Stimulated activated CD4-positive, alpha-beta T cell treated with anti-CD3 and anti-CD28 coated beads, Interleukin-4, amount 100 ng/mL, for 1 hour (primary cell): ENCODE measurements at places on chromosomes 1 and 21.
A peak's percentile ranks its signal among the peaks of the same experiment; 100 is the strongest.

DNA sequence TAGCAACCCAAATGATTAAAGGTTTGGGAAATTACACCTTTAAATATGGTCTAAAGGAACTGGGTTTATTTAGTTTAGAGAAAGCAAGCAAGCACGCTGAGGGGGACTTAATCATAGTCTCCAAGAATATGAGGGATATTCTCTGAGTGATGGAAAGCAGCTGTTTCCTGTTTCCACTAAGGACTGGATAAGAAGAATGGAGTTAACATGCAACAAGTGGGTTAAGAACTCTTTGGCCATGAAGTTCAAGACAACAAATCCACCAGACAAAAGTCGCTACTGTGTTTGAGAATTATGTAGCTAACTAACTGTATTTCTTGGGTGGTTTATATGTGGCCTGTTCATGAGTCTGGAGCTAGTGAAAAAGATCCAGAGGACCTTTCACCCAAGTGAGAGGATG is 85.7 kb downstream of the TGFB2 start:
- DNase-seq, result no peak

DNA sequence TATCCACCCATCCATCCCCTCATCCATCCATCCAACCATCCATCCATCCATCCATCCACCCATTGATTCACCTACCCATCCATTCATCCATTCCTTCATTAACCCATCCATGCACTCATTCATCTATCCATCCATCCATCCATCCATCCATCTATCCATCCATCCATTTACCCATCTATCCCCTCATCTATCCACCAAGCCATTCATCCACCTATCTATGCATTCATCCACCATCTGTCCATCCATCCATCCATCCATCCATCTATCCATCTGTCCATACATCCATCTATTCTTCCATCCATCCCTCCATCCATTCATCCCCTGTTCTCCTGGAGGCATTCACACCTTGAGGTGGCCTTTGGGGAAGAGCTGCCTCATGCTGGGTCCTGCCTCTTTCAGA is 107.0 kb downstream of the PRDM16 start:
- no peak for DNase-seq

DNA sequence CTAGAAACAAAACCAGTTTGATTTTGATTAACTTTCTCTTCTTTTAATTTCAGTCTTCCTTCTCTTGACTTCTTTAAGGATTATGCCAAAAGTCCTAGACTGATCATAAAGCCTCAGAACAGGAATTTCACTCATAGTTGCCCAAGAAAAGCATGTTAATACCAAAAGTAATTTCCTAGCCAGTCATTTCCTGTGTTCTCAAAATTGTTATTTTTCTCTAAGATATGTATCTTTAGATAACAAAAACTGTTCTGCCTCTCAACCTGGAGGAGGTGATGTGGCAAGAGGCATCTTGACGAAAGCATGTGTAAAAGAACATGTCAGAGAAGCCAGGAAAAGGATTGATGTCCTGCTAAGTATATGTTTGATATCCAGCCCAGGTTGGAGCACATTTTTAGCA is 78.0 kb upstream of the IPO9 start:
- DNase-seq, result no peak

GRCh38 chr1:33810571-33810970 is 53.3 kb upstream of the HMGB4 start:
- DNase-seq, result no peak

DNA sequence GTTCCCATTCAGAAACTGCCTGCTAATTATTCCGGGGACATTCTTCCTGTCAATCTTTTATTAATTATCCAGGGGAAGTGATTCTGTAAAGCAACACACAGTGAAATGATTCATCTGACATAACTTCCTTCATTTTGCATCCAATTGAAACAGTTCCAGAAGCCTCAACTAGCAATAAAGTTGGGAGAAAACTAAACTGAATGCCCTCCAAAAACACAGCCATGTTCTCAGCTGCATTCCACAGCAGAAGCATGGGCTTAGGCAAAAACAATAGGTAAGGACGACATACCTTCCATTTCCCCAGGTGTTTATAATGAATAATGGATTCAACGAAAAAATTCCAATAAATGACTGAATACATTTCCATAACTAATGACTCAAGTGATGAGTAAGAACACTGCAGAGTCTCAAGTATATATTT is 36.9 kb upstream of the TARBP1 start:
- DNase-seq, result no peak

DNA sequence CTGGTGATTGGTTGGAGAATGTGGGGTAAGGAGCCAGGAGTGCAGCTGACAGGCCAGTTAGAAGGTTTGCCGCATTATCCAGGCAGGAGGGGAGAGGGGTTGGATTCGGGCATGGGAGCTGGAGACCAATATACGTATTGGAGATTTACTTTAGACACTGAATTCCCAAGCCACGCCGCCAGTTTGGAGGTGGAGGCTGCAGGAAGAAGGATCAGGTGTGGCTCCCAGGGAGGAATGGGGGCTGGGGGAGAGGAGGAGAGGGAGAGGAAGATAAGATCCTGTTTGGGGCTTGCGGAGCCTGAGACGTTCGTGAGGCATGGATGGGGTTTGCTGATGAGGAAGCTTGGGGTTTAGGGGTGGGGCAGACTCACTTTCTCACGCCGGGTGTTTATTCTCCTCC is 155.1 kb upstream of the IGSF21 start:
- no peak for DNase-seq

DNA sequence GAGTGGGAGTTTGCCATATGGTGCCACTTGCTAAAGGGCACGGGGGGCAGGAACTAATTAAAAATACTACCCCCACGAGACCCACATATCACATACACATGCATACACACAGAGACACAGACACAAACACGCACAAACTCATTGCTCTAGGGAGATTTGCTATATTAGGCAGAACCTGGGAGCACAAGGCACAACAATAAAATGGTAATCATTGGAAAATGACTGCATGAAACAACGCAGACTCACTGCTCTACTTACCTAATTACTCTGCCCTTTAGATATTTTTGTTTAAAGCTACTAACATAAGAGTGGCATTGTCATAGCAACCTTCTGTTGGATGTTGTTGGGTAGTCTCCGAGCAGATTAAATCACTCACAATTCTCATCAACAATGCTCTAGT is 20.3 kb upstream of the RGS4 start:
- DNase-seq, result no peak

DNA sequence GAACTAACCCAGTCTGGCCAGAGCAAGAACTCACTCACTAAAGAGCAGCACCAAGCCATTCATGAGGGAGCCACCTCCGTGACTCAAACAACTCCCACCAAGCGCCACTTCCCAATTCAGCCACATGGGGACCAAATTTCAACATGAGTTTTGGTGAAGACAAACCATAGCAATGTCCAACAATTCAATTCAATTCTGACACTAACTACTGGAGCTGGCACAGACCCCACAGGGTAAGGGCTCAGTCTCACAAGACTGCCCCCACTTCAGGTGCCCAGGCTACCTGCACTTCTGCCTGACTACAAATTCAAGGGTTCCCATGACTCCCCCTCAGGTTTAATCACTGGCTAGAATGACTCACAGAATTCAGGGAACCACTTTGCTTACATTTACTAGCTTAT is 48.8 kb upstream of the RAP1A start:
- peak; percentile 35 for DNase-seq

DNA sequence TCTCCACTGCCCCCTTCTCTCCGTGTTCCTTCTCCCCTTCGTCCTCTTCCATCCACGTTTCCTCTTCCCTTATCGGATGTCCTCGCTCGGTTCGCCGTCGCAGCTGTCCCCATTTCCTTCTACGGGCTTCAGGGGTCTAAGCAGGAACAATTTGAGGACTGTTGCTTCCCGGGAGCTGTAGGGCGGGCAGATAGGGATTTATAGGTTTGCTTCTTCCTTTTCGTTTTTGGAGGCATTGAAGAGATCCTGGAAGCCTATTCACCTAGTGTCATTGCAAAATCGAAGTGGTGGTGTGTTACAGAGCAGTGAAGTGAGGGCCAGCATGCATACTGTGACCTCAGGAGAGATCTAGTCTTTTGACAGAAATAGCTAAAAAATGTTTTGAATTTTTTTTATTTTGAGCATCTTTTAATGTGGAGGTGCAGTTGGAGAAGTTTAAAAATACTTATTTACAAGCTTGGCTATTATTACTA is 897 bp downstream of the ZYG11B start:
- DNase-seq, result no peak

DNA sequence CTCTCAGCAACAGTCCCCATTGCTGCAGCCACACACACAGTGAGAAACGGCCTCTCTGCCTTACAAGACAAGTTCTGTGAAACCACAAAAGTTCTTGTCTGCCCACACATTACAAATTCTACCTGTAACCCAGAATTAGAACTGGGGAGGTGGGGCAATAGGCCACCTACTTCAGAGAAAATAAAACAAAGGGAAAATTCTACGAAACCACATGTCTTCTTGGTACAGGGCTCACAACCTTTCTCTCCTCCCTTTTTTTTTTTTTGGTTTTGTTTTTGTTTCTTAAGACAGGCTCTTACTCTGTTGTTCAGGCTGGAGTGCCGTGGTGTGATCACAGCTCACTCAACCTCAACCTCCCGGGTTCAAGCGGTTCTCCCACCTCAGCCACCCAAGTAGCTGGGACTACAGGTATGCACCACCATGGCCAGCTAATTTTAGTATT is 30.2 kb downstream of the LPAR3 start:
- peak; percentile 35 for DNase-seq

GRCh38 chr21:25456672-25457071 is 150.6 kb downstream of the MRPL39 start:
- peak; percentile 50 for DNase-seq

- DNase-seq, result no peak
Observed at GRCh38 chr1:84704872-84705417, 14.7 kb upstream of the SSX2IP start.

DNA sequence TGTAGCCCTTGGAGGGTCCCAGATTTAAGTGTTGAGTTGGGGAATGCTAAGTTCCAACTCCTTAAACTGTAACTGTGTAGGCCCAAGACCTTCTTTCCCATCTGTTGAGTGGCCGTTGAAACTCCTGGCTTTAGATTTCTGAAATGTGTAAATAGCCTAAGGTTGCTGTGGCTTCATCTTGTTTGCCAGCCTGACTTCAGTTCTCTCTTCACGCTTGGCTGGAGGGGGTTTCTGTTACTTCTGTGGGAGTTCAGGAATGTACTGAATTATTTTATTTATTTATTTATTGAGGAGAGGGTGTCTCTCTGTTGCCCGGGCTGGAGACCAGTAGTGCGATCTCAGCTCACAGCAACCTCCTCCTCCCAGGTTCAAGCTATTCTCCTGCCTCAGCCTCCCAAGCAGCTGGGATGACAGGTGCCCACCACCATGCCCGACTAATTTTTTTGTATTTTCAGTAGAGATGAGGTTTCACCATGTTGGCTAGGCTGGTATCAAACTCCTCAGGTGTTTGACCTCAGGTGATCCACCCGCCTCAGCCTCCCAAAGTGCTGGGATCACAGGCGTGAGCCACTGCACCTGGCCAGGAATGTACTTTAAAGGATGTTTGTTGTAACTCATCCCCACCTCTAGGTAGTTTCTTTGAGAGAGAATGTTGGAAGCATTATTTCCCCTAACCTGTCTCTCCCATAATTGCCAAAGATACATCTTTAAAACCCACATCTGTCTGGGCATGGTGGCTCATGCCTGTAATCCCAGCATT is 5.9 kb downstream of the TTC39A start:
- no peak for DNase-seq

- no peak for DNase-seq
Observed at GRCh38 chr1:21816602-21817302, 4.7 kb downstream of the LDLRAD2 start.

DNA sequence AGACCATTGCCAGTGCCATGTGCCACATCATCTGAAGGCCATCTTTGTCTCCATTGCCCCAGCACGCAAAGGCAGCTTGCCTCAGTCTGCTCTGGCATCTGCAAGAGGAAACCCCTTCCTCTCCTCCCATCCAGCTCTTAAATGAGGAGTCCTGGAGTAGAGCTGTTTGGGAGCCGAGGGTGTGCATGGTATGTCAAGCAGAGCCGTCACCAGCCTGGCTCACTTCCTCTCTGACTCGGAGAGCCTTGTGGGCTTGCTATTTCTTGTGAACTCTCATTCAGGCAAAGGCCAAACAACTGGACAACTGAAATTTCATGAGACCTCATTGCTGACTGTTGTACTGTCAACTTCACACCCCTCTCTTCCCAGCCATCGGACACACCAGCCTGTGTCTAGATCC is 143.9 kb downstream of the SIPA1L2 start:
- no peak for DNase-seq

- peak; percentile 44 for DNase-seq
Observed at GRCh38 chr21:17775431-17776126, 43.6 kb downstream of the C21orf91 start.

- DNase-seq, result no peak
Observed at GRCh38 chr1:203304391-203304918, 864 bp upstream of the BTG2 start.

GRCh38 chr1:93753791-93754763 is 72.4 kb upstream of the BCAR3 start:
- DNase-seq, result no peak

GRCh38 chr1:67880056-67880601 is 46.9 kb upstream of the GNG12 start:
- DNase-seq, result no peak

DNA sequence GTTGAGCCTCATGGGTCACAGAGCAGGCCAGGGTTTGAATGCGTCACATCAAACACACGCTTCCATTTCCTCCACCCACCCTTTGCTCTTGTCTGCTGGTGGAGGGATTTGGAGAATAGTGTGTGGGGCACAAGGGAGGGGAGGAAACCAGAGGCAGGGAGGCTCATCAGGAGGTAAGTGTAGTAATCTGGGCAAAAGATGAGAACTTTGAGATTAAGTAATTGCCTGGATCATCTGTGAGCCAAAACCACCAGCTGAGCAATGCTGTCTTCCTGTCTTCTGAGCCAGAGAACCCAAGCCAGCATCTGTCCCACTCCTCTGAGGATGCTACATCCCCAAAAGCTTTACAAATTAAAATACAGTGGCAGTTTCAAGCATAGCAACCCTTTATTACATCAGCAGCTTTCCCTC is 45.2 kb downstream of the C8B start:
- no peak for DNase-seq

DNA sequence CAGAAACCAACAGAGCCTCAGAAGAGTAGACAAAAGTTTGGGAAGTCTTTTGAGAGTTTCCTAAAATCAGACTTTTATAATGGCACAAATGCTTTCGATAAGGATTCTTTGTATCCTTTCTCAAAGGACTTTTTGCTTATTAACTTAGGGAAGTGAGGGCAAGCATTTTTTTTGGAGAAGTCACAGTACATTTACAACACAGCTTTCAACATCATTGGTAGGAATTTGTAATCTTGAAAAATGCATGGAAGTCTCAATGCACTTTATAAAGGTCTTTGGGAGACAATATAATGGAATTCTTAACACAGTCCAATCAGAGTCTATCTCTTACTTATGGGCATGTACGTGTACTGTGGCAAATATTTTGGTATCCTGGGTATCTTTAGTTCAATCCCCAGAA is 325.8 kb upstream of the NR5A2 start:
- DNase-seq, result no peak

- no peak for DNase-seq
Observed at GRCh38 chr1:186626356-186626932, 53.8 kb downstream of the PTGS2 start.

- no peak for DNase-seq
Observed at GRCh38 chr1:66758241-66758755, 6.0 kb downstream of the DYNLT5 start.

- no peak for DNase-seq
Observed at GRCh38 chr1:96292141-96292540, 429.4 kb upstream of the PTBP2 start.
